ENCODE measurements at places on chromosomes 5 and 9.

DNA sequence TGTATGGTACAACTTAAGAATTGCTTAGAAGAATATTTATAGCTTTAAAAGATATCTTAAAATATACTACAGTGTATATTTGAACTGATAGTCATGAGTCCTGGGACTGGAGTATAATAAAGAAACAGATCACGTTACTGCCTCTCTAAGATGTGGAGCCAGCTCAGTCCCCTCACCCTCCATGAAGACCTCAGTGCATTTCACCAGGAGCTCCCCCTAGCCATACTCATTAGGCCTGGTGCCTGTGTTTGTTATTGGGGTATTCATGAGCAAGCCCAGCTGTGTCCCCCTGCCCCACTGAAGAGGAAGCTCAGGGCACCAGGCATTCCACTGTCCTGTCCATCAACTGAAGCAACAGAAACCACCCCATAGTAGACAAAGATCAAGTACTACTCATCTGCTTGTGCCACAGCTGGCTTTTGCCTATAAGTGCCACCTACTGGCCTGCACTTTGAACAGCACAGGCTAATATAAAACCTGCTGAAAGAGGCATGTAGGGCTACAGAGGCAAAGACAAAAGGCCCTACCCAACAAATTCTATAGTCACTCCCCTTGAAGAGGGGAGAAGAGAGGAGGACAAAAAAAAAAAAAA lies 850.2 kb upstream of the NUDT12 start:
- DNase-seq, result no peak

GRCh38 chr5:99900302-99900852 lies 634.8 kb upstream of the FAM174A start:
- no peak for DNase-seq

GRCh38 chr5:61333954-61334867 lies 2.2 kb downstream of the ZSWIM6 start:
- DNase-seq, result no peak

GRCh38 chr5:15023846-15024245 lies 152.3 kb upstream of the ANKH start:
- no peak for DNase-seq

DNA sequence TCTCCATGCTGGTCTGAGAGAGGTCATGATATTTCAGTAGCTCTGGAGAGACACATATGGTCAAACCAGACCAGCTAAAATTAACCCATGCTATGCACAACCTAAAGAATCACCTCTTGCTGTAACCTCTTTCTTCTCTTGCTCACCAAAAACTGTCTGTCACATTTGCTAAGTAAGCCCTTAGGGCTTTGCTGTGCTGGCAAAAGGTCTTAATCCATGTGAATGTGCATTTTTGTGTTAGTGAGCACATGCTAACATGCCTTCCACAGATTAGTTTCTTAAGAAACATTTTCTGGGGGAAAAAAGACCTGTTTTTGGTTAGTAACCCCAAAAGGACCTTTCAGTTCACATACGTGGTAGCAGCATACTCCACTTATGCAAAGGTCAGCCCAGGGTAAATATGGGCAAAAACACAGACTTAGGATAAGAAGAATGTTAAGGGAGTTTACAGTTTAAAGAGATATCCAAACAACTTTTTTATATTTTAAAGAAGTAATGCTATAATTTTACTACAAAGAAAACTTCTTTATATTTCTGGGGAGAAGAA lies 124.2 kb upstream of the CCDC152 start:
- no peak for DNase-seq

DNA sequence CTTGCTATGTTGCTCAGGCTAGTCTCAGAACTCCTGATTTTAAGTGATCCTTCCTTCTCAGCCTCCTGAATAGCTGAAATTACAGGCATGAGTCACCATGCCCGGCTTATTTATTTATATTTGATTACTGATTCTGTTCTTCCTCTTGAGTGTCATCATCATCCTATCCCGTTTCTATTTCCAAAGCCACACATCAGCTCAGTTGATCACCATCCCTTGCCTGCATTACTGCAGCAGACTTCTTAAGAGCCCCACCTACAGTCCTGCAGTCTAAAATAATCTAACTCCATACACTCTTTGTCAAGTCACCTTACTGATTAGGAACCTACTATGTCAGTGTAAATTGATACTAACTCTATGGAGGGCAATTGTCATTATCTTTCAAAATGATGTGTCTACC lies 138.9 kb upstream of the RAI14 start:
- DNase-seq, result no peak

- DNase-seq, result no peak
Measured at GRCh38 chr5:9283021-9283420, 262.9 kb downstream of the SEMA5A start.

Data from activated T-helper 1 cell treated with anti-CD3 and anti-CD28 coated beads, Interleukin-2, amount 50 U/mL, for 16 hours (primary cell).